ENCODE measurements at places on chromosomes 4 and X. TPM values are rescaled to one million over a fixed set of nuclear protein-coding genes. Genes with fewer than 3 reads are reported as not detected.

- no peak for DNase-seq
These were observed 138.6 kb upstream of the GPRIN3 start for GRCh38 chr4:89446193-89446592.

DNA sequence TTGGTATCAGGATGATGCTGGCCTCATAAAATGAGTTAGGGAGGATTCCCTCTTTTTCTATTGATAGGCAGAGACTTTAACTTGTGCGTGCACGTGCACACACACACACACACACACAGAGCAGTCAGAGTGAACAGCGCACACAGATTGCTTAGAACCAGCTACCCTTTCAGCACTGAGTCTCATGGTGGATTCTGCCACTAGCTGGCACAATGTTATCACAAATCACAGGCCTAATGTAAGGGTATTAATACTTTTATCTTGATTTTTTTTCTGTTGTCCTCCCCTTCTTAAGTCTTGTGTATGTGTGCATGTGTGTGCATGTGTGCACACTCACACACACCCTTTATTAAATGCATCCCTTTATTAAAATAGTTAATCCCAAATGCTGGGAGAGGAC is 53.2 kb downstream of the HADH start:
- DNase-seq = no peak

Gene S100P
- 0.07 TPM for polyA plus RNA-seq

DNA sequence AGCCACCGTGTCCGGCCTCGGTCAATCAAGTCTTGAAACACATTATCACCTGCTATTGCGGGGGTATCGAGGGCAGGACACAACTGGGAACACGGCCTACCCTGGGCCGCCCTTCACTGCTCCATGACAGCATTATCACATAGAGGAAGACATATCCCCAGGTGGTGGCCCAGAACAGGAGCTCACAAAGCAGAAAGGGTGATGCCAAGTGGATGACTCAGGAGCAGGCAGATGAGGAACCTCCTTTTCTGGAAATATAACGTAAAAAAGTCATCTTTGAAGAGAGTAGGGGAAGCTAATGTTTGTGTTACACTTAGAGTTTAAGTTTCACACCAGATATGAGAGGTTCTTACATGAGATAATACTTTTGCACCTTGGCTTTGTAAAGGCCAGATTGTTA is 5.3 kb upstream of the SUPT20HL1 start:
- no peak for DNase-seq

Gene USP17L22
- not detected for polyA plus RNA-seq

Gene RAPGEF2
- polyA plus RNA-seq = 15.2 TPM
